Activated naive CD4-positive, alpha-beta T cell treated with anti-CD3 and anti-CD28 coated beads, Interleukin-2, amount 50 U/mL, for 72 hours (primary cell): ENCODE measurements at places on chromosomes 1 and 21. TPM values are rescaled to one million over a fixed set of nuclear protein-coding genes. Genes with fewer than 3 reads are reported as not detected.

- no peak for DNase-seq
Measured at GRCh38 chr1:220370041-220370700, 97.9 kb upstream of the RAB3GAP2 start.

- no peak for DNase-seq
Measured at GRCh38 chr1:41498804-41499203, 14.3 kb upstream of the EDN2 start.

Gene IGSF3
- total RNA-seq, result 1.4 TPM

Gene IGSF5
- total RNA-seq, result not detected

DNA sequence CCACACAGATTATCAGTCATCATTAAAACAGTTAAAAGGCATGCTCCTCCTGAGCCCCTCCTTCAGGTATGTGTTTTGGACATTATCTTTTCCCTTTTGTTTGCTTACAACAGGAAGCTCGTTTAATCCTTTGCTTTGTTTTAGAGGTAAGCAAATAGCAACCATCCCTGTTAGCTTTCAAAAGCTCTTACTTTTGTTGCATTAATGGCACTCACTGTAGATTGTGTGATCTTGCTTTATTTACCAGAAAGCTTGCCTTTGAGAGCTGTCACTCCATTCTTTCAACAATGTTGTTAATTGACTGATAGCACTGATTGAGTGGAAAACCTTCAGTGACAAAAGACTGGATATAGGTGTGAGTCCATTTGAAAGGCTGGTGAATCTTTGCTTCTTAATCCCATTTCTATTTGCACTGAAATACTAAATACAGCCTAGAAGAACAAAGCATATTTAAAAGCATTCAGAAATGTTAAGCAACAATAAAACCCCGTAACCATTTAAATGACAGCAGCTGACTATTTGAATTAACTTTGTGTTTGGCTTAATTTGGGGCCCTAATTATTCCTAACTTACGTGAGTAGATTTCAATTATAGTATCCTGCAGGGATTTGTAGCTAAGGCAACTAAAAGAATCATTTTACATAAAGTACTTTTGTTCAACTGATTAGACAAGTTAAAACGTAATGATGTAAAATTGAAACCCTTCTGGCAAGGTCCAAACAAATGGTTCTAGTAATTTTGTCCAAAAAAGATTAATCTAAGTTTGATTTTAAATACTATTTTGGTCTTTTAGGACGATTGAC is 48.3 kb downstream of the ADGRL2 start:
- no peak for DNase-seq

Gene UBE2U
- total RNA-seq, result 0.52 TPM

Gene LCE2C
- not detected for total RNA-seq

GRCh38 chr1:28087614-28088167 is 719 bp downstream of the EYA3 start:
- no peak for DNase-seq

DNA sequence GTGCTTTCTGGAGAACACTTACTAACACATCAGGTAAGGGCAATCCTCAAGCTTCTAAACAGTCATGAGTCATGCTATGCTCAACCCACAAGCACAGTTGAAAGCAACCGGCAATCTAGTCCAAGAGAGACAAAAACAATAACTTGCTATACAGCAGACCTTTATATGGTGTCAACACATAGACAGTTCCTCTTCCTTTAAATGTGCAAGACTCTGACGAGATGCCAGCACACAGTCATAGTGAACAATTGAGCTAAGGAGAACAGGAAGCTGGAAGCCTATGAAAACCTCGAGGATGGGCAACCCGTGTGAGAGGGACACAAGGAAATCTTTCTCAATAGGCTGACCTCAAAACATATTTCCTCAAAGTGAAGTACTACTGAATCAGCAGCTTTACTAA is 5.3 kb downstream of the ADIPOR1 start:
- no peak for DNase-seq

Gene LCE1E
- not detected for total RNA-seq

DNA sequence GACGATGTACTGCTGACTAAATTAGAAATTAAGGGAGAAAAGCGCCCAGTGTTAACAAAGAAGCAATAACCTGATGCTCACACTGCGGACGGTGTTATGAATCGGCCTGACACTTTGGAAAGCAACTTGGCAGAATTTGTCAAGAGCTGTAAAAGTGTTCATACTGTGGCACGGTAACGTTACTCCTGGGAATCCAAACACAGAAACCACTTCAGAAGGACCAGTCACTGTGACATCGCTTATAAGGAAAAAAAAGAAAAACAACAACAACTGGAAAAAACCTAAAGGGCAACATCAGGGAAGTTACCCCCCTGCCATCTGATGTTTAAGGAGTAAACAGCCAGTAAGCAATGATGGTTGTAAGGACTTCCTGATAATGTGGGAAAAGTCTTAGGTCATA is 27.7 kb downstream of the CAPZB start:
- no peak for DNase-seq

DNA sequence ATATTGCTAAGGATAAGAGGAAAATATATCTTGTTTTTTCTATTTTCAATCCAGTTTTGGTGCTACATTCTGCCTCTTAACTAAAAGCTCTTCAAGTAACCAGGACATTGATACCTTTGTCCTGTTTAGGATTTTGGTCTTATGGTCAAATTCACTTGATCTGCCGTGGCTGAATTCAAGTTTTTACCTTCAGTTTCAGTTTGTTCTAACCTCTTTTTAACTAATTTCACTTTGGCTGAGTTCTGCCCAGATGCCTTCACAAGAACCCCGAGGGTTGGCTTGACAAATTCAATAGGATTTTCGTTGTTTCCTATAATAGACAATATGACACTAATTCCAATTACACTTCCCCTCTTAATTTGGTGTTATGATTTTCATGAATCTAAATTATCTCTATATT is 84.5 kb upstream of the C1orf21 start:
- DNase-seq, result no peak

Gene SLAMF9
- not detected for total RNA-seq

GRCh38 chr1:151993084-151993733 is 450 bp downstream of the S100A10 start:
- DNase-seq, result peak; percentile 43

DNA sequence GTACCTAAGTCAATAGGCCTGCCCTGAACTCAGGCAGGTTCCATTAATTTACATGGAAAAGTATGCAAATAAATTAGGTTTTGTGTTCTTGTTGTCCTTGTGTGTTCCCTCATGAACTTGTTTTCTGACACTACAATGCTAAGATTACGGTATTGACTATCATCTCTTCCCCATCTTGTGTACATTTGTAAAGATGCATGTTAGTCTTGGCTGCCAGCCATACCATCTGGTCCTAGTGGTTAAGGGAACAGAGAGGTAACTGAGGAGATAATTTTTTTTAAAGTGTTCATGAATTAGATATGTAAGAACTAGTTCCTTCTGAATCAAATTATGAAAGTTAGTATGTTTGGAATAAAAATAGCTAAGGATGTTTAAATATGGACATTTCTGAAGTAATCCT is 167.6 kb upstream of the ADAMTS5 start:
- no peak for DNase-seq

- no peak for DNase-seq
Measured at GRCh38 chr1:173733912-173734311, 19.1 kb downstream of the KLHL20 start.

Gene CSMD2
- total RNA-seq, result not detected

GRCh38 chr1:30255111-30255724 is 468.2 kb downstream of the MATN1 start:
- DNase-seq, result no peak

GRCh38 chr1:171455967-171456366 is 29.4 kb upstream of the PRRC2C start:
- DNase-seq, result no peak

GRCh38 chr1:24362982-24363614 is 43.9 kb downstream of the GRHL3 start:
- no peak for DNase-seq

- DNase-seq, result no peak
Measured at GRCh38 chr1:4825800-4826450, 171.5 kb downstream of the AJAP1 start.

DNA sequence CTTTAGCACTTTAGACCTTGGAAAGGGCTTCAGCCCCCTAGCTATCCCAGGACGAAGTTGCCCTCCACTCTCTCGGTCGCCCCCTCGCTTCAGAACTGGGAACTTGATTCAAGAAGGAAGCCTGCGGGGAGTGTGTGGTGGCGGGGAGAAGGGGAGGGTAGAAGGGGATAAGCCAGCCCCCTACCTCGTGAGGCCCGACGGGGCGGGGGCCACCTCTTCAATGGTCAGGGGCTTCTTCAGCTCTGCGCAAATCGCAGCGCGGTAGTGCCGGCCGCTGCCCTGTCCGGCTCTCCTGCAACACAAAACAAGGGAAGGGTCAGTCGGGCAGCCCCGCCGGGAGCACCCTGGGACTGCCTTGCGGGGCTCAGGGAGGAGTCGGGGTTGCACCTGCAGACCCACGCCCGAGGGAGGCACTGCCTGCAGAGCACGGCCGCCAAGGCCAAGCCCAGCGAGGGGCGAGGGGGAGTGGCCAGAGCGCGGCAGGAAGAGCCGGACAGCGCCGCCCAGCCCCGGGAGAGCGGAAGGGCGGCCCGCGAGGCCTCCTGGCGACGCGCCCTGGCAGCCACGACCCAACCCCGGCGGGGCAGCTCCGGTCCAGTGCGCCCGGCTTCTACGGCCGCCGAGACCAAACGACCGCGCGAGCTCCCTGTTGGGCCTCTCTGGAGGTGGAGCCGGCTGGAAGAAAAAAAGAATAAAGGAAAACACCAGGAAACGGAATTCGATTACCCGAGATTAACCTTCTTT is 56.2 kb upstream of the RASAL2 start:
- DNase-seq, result no peak

DNA sequence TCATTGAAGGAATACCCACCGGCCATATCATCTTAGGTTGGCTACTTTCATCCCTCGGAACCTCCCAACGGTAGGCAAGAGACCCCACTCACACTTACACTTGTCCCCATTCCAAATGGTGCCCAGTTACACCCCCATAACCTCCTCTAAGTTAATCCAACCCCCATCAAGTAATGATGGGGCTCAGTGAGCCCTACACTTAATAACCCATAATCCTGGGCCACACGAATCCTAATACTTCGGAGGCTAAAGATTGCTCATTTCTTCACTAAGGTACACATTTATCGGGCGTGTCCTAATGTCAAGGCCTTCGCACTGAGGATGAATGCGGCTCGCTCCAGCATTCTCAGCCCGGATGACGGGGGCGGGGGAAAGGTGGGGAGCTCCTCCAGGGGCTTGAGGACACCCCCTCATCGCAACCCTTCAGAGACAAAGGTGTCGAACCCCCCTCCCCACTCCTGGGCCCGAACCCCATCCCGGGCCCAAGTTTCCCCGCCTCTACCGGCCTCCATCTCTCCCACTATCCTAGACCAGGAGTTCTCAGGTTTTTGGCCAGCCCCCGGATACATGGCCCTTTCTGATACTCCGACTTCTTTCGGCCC is 435 bp downstream of the ILF2 start:
- DNase-seq, result no peak

- DNase-seq, result no peak
Measured at GRCh38 chr1:206041640-206042039, 11.3 kb upstream of the RHEX start.

GRCh38 chr1:10522322-10522860 is 47.6 kb downstream of the PEX14 start:
- no peak for DNase-seq

Gene ZBTB8A
- 0.18 TPM for total RNA-seq

Gene CFHR1
- not detected for total RNA-seq

GRCh38 chr1:228424685-228425660 is 8.3 kb upstream of the TRIM17 start:
- DNase-seq, result no peak

Gene MRPL55
- total RNA-seq, result 50.6 TPM

DNA sequence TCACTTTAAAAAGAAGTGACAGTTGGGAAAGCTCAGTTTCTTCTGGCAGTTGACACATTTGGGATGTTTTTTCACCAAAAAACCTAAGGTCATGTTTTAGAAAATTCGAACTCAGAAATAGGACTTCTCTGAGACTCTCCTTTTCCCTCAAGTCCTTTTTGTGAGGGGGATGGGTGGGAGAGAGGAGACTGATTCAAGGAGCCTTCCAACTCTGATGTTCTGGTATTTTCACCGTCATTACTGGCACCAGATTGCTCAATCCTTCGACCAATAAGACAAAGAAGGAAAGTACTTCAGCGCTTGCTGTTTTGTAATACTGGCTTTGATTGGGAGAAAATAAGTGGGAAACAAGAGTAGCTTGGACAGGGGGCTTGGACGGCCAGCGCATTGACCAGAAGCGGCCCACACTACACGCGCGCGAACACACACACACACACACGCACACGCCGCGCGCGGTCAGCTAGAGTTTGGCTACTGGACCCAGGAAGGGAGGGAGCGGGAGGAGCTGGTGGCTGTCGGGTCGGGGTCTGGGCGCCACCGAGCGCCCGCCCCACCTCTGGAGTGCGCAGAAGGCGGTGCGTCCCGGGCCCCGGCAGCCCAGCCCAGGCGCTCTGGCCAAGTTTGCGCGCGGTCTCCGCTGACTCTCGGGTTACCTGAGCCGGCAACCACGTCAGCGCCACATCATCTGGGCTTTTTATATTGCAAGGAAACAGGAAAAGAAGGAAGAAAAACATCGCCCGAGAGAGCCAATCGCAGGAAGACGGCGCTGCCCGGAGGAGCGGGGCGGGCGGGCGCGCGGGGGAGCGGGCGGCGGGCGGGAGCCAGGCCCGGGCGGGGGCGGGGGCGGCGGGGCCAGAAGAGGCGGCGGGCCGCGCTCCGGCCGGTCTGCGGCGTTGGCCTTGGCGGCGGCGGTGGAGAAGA is at the start of gene KCNK1:
Gene KCNK1, plus strand, starts transcription at position 855 of the 921 bp plus-strand sequence. Its CDS starts 66 bp downstream, at position 921.
- no peak for DNase-seq

DNA sequence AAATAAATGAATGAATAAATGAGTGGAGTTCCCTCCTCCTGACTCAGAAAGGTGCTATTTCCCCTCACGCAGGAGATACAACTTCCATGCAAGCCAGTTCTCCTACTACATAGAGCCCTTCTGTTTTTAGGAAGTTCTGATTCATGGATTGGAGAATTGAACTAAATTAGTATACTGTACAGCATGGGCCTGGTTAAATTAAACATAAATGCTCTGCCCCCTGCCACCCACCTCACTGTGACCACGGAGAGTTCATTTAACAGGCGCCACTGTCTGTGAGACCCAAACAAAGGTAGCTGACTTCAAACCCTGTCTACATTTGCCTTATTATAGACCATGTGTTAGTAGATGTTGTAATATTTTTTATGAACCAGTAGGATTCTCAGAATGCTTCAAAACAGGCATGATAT is 9.1 kb upstream of the IRF2BP2 start:
- DNase-seq, result no peak

GRCh38 chr1:39960431-39960958 is 5.5 kb downstream of the MFSD2A start:
- peak; percentile 41 for DNase-seq

- DNase-seq, result no peak
Measured at GRCh38 chr1:234699795-234700665, 90.1 kb upstream of the IRF2BP2 start.

Gene OR2T11
- total RNA-seq, result not detected
